ENCODE measurements at places on chromosomes 1 and 21.

GRCh38 chr1:45630429-45630828 lies 6.6 kb upstream of the CCDC17 start:
- DNase-seq: no peak

DNA sequence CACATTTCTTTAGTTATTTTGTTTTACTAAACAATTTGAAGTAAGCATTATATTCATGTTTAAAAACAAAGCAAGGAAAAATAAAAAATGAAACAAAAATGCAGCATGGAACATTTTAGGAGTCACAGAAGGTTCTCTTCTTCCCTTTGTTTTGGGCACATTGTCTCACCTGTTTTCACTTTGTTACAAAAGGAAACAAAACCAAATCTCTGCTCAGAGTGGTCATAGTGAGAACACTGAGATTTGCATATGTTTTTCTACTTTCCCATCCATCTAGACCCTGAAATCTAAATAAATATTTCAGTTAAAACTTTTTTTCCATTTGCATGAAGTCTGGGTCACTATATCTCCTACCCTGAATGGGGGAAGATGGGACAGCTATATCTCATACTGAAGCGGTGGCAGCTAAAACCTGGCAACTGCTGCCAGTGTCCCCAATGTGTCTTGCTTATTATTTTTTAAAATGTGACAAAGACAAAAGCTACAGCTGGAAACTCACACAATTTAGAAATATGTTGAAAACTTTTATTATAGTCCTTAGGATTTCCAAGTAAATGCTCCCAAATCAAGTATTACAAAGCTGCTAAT lies 3.5 kb downstream of the EXOC8 start:
- DNase-seq: no peak

- DNase-seq: no peak
Measured at GRCh38 chr21:39125752-39126485, 57.3 kb downstream of the PSMG1 start.

DNA sequence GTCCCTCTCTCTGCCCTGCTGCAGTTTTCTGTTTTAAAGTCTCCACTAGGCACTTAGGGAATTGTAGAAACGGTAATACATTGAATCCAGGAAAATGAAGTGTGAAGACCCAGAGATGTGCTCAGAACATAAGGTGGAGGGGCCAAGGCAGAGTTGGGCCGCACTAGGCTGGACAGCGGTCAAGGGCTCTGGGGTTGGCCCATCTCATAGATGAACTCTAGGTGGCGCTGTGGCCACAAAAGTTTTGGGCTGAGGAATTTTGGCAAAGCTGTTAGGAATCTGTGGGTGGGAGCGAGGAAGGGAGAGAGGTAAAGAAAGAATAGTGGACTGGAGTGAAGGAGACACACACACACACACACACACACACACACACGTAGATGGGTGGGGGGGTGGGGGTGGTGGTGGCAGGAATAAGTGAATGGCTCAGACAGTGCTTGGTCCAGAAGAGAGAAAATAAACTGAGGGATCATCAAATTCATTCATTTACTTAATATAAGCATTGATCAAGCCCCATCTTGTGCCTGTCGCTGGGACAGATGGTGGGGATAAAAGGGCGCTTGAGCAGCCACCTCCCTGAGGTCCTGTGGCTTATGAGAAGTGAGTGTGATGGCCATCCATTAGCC lies 258.5 kb downstream of the TRABD2B start:
- no peak for DNase-seq
